Transverse colon (tissue), 4 donors: ENCODE measurements at places on chromosomes 2 and 18. TPM values are rescaled to one million over a fixed set of nuclear protein-coding genes. Genes with fewer than 3 reads are reported as not detected.

GRCh38 chr2:26489213-26489850, 11.4 kb upstream of the OTOF start:
- DNase-seq: no peak

GRCh38 chr2:199704358-199705238, 146.4 kb downstream of the FTCDNL1 start:
- peak; percentile 52 for DNase-seq

DNA sequence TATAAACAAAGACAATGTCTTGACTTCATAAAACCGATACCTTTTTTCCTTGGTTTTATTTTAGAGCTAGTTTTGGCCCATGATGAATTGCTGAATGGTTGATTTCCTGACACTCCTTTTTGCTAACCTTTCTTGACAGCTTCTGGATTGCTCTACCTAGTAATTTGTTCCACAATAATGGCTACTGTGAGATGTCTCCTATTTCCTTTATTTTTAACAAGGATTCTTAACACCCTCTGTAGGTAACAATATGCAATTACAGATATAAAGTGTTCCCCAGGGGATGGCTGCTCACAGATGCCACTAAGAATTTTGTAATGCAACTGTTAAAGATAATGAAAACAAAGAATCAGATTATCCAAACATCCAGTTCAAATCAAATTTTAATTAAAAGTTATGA, 100.8 kb upstream of the ATP5MC3 start:
- no peak for DNase-seq

GRCh38 chr2:191795715-191796114, 51.2 kb downstream of the CAVIN2 start:
- DNase-seq: no peak

- DNase-seq: no peak
Observed at GRCh38 chr2:218229239-218229638, 12.2 kb downstream of the ARPC2 start.

Gene PRKAG3
- not detected for total RNA-seq
